ENCODE measurements at places on chromosomes 7 and 10. TPM values are rescaled to one million over a fixed set of nuclear protein-coding genes. Genes with fewer than 3 reads are reported as not detected.
A peak's percentile ranks its signal among the peaks of the same experiment; 100 is the strongest.

- no peak for DNase-seq
Observed at GRCh38 chr7:80890426-80891258, 28.2 kb downstream of the SEMA3C start.

GRCh38 chr7:155935005-155935557 lies 122.8 kb upstream of the SHH start:
- no peak for DNase-seq

GRCh38 chr7:155258226-155258560 lies 39.5 kb upstream of the INSIG1 start:
- DNase-seq, result peak; percentile 62

DNA sequence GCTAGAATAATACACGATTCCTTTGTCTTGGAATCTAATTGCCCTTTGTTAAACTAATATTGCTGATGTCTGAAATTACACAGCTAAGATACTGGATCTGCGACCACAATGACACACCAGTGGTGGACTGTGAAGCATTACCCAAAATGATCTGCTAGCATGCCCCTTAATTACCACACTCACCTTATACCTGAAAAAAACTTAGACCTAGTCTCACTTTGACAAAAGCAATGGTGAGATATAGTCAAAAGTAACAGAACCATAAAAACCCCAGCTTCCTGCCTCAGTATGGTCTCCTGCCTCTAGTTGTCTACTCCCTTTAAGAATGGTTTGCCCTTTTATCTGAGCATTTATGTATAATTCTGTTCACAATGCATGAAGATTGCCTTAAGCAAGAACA lies 20.8 kb upstream of the ERVW-1 start:
- no peak for DNase-seq

Gene JMJD1C
- 32.5 TPM for total RNA-seq

GRCh38 chr7:116730097-116731022 lies 58.4 kb downstream of the MET start:
- peak; percentile 45 for DNase-seq

Gene PDE1C
- total RNA-seq, result not detected

Gene GTF2IRD1
- total RNA-seq, result 41.5 TPM

- no peak for DNase-seq
Observed at GRCh38 chr7:55056577-55057480, 38.0 kb downstream of the EGFR start.

DNA sequence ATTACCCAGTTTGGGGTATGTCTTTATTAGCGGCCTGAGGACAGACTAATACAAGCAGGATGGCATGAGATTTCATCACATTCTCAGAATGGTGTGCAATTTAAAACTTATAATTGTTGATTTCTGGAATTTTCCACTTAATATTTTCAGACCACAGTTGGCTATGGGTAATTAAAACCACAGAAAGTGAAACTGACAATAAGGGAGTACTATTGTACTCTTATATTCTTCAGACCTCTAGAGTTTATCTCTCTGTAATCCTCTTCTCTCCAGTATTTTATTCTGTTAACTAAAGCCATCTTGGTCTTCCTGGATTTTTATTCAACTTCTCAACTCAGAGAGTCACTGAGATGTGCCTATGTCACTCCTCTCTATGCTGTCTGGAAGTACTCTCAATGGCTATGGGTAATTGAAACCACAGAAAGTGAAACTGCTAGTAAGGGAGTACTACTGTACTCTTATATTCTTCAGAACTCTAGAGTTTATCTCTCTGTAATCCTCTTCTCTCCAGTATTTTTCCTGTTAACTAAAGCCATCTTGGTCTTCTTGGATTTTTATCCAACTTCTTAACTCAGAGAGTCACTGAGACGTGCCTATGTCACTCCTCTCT lies 118.3 kb downstream of the PPP1R17 start:
- no peak for DNase-seq

DNA sequence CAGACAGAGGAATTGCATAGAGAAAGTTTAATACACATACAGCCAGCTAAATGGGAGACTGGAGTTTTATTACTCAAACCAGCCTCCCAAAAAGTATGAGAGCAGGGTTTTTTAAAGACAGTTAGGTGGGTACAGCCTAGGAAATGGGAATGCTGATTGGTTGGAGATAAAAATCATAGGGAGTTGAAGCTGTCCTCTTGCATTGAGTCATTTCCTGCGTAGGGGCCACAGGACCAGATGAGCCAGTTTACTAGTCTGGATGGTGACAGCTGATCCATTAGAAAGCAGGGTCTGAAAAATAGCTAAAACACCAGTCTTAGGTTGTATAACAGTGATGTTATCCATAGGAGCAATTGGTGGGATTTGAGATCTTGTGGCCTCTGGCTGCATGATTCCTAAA lies 76.1 kb upstream of the POM121L12 start:
- no peak for DNase-seq

Gene GRID1
- total RNA-seq, result not detected

GRCh38 chr7:133409421-133409820 lies 156.5 kb downstream of the EXOC4 start:
- no peak for DNase-seq

GRCh38 chr10:79483948-79484347 lies 28.4 kb upstream of the EIF5AL1 start:
- no peak for DNase-seq

Gene FLNC
- 0.05 TPM for total RNA-seq

GRCh38 chr10:63110940-63111339 lies 22.2 kb upstream of the NRBF2 start:
- no peak for DNase-seq

Gene CLDN12
- 56.8 TPM for total RNA-seq

DNA sequence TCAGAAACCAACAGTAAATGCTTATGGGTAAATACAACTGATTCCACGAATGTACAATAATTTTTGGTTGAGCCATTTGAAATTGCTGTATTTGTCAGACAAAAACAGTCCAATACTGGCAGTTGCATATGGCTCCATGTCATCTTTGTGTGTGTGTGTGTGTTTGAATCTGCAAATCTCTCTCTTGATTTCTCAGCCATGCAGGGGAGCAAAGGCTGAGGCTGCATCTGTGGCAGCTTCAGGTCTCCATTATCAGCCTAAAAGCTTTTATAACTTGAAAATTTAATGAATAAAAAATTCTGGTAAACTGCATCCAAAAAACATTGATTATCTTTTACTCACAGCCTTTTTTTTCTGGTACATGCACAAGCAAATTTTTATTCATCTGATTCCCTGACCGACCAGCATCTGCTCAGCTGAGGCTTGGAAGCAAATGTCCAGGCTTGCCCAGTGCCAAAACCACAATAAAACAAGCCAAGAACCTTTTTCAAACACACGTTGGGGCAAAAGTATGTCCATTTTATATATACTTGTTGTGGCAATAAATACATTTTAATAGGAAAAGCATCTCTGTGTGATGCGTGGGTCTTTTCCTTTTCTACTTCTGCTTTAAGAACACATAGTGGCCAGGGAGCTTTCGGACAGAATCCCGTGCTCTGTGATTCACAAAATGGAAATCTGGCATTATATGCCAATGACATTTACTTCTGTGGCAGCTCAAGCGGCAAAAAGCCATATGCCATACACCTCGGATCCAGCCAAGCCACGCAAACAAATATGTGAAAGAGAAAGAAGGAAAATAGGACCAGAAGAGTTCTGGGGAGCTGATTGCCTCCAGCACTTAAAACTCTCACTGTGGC lies 275.6 kb upstream of the AOAH start:
- DNase-seq, result no peak

Gene NPM3
- total RNA-seq, result 160 TPM

GRCh38 chr10:6601246-6601805 lies 21.2 kb upstream of the PRKCQ start:
- DNase-seq, result no peak

DNA sequence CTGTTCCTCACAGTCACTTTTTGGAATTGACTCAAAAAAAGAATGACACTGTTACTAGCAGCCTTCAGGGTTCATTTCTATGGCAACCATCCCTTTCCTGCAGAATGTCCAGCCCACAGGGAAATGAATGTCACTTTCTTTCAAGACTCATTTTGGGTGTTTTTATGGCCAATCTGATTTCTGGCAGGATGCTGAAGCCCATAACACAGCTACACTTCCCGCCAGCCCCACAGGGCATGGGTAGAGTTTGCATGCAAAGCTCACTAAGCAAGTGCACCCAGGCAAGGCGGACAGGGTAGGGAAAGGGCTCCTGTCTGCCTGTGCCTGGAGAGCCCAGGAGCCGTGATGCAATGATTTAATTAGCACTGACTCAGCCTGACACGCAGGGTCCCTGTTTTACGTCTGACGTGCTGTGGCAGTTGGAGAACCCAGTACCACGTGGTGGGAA lies 26.1 kb upstream of the GPAM start:
- DNase-seq, result no peak

GRCh38 chr10:44008270-44008916 lies 359.7 kb upstream of the ZNF32 start:
- no peak for DNase-seq

DNA sequence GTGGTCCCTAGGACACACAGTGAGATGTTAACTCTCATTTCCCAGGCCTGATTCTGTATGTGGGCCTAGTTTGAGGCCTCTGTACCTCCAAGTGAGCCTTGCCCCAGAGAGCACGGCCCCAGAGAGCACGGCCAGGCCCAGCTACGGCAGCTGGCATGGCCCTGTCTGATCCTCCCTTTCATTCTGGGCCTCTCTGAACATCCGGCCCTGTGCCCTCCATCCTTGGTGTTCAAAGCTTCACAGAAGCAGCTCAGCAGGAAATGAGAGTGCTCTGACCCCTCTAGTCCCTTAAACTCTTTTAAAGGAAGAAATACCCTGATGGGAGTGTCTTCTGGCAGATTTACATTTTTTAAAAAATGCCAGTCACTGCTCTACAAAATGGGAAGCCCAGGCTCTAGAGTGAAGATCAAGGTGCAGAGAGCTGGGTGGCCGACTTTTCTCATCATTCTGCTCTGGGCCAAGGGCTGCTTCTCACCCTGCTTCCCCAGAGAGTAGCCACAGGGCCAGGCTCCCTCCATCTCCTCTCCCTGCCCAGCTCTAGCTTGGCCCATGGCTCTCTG lies 171.9 kb downstream of the RPS24 start:
- no peak for DNase-seq

Gene STAG3
- 0.05 TPM for total RNA-seq

DNA sequence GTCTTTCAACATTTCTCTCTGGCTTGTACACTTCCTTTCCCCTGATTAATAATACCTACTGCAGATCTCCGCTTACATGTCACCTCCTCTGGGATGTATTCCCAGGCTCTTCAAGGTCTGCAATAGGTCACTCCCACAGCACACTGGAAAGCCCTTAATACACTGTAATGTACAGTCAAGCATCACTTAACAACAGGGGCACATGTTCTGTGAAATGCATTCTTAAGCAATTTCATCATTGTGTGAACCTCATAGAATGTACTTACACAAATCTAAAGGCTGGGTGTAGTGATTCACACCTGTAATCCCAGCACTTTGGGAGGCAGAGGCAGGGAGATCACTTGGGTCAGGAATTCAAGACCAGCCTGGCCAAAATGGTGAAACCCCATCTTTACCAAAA lies 1.9 kb downstream of the COX15 start:
- no peak for DNase-seq

DNA sequence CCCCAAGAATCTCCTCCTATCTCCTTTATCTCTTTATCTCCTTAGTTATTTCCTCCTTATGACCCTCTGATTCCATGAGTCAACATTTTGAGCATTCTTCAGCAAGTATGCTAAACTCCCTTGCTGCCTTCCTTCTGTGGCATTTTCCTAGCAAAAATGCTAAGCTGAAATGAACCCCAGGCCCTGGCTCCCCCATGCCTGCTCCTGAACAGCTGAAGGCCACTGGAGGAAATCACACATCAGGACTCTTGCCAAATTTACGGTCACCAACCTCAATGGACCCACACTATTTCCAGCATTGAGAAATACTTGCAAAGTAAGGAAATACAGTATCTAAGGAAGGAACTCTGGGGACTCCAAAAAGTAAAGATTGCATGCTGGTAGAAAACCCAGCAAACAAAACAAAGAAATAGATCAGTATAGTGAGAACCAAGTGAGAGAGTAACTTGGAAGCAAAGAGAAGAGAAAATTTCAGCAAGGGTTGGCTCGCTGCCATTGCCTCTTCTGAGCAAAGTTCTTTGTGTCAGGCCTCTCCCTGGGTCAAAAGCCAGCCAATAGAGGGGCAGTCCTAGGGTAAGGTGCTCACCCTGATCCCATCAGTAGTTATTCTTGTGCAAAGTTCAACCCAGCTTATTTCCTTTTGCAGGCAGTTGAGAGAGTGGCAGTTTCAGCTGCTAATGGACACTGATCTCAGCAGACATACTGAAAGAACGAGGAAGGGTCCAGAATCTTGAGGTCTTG lies 5.1 kb upstream of the PLEKHS1 start:
- DNase-seq, result peak; percentile 16

DNA sequence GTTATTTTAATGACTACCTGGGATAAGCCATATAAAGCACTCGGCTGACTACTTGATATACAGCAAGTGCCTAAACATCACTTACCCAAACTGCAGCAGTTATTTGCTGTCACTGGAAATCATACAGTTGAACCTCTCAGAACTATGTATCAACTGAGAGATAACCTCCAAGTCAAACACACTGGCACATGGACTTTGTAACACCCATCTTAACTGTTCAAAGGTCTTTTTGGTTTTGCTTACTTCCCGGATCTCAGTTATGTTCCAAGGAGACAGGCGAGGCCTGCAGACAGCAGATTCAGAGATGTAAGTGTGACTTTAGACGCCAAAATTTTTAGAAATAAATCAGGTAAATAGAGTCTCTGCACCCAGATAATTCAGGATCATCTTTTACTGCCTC lies 34.6 kb upstream of the DAGLB start:
- DNase-seq, result no peak

GRCh38 chr7:27166531-27167505 lies 1.5 kb upstream of the HOXA9 start:
- DNase-seq, result peak; percentile 72

DNA sequence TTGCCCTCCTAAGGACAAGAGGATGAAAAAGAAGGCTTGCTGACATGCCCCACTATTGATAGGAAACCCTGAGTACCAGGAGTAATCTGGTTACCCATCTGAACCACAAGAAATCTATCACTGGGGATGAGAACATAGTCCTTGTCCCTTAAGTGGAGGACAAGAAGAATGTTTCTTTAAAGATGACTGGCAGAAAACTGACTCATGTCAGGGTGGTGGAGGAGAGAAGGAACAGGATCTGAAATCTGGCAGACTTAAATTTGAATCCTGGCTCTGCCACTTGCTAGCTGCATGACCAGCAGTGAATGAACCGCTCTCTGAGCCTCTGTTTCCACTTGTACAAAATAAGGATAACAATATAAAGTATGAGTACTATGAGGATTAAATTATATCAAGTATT lies 38.9 kb upstream of the XPNPEP1 start:
- DNase-seq, result no peak

GRCh38 chr7:51276967-51277366 lies 39.6 kb downstream of the COBL start:
- no peak for DNase-seq

- DNase-seq, result no peak
Observed at GRCh38 chr7:50315739-50316671, 11.5 kb downstream of the IKZF1 start.

Gene LIPN
- total RNA-seq, result not detected

GRCh38 chr7:115693779-115694178 lies 336.8 kb downstream of the TFEC start:
- no peak for DNase-seq

- peak; percentile 53 for DNase-seq
Observed at GRCh38 chr7:123242467-123243092, 42.8 kb upstream of the SLC13A1 start.

GRCh38 chr10:15815242-15815885 lies 44.9 kb downstream of the MINDY3 start:
- no peak for DNase-seq

All from HT-29 (cell line).